ENCODE measurements at places on chromosomes 12 and 14. TPM values are rescaled to one million over a fixed set of nuclear protein-coding genes. Genes with fewer than 3 reads are reported as not detected.

Gene PTCSC3
- not detected for total RNA-seq

Gene OR4N2
- total RNA-seq = not detected

DNA sequence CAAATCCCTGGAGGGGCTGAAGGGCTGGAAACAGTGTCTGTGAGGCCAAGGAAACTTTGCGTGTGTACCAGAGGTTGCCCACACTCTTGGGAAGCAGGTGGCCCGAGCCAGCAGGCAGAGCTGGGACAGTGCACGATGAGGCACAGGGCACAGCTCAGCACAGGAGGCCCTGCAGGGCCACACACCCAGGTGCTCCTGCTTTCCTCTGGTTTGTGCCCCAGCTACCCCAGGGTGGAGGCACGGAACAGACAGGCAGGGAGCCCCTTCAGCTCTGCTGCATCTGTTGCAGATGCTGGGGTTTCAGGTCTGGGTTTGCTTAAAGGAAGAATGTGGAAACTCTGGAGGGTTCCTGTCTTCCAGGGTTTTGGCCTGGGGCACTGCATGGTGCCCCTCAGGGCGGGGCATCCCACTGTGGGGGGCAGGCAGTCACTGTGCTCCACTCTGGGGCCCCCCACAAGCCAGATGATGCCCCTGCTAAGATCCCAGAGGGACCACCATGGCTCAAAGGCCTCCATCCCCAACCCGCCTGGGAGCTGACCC lies 8.6 kb downstream of the TMEM179 start:
- DNase-seq = no peak

DNA sequence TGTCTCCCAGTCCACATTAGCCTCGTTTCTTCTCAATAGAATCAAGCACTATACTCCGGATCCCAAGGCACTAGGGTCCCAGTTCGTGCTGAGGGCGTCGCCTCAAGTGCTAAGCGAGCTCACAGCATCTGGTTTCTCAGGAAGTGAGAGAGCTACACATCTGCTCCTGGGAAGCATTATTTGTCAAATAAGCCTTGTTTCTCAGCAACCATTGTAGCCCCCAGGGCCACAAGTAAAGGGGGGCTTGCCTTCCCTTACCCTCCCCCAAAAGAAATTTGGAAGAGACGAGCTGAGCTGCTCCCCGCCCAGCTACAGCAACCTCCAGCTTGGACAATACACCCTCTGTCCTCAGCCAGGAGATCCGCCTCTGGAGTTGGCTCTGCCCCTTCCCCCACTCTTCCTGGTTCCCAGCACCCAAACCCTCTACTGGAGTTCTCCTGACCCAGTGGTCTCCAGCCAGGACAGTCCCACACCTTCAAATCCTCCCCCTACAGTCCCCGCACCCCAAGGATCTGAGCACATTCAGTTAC lies 5.7 kb upstream of the TNS2 start:
- peak; percentile 92 for DNase-seq

GRCh38 chr12:60335745-60336144 lies 739.9 kb downstream of the SLC16A7 start:
- no peak for DNase-seq

DNA sequence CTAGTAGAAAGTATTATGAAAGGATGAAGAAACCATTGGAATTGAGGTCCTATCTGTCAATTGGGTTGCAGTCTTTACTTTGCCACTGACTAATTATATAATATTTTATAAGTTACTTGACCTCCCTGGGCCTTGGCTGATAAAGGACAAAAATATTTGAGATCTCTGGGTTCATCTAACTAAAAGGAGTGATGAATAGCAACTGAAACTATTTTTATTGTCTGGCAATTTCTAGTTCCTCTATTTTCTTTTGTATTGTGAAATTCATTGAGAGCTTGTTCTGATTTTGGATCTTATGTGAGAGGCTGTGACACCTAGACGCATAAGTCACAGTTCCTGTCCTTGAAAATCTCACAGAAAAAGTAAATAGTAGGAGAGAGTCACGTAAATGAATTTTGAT lies 415.7 kb upstream of the ATP2B1 start:
- no peak for DNase-seq

GRCh38 chr12:31822761-31823160 lies 93.9 kb upstream of the AMN1 start:
- no peak for DNase-seq

GRCh38 chr12:52499806-52500560 lies 6.9 kb upstream of the KRT6A start:
- DNase-seq = no peak
